Skin of body (tissue), 3 donors: ENCODE measurements at places on chromosomes 7 and 10.

DNA sequence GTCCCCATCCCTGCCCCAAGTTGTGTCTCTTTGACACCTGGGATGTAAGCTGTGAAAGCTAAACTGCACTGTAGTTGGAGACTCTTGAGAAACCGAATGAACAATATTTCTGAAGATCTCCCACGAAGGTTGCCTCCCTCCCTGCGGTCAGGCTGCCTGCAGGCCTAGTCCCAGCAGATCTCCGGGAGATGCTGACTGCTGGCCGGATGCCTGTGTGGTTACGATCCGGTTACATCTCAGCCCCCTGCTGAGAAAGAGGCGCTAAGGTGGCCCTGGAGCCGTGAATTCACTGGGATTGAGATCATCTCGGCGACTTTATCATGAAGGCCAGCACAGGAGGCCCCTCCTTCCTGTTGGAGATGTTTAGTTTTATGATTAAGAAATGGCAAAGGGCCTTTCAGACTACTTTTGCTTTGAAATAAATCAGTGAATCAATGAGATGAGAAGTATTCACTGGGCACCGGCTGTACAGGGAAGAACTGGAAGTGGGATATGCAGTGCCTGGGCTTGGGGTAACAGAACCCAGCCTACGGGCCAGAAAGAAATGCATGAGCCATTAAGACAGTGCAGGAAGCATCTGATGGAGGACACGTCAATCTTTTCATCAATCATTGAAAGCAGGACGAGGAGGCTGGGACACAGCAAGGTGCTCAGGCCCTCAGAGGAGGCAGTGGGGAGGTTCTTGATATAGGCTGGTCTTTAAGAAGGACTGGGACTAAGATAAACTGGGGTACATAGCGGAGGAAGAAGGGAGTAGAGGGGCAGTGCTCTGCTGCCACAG, 177.6 kb downstream of the PRKAG2 start:
- DNase-seq: no peak

- no peak for DNase-seq
These were observed 752 bp downstream of the KLF14 start for GRCh38 chr7:130732980-130733930.

DNA sequence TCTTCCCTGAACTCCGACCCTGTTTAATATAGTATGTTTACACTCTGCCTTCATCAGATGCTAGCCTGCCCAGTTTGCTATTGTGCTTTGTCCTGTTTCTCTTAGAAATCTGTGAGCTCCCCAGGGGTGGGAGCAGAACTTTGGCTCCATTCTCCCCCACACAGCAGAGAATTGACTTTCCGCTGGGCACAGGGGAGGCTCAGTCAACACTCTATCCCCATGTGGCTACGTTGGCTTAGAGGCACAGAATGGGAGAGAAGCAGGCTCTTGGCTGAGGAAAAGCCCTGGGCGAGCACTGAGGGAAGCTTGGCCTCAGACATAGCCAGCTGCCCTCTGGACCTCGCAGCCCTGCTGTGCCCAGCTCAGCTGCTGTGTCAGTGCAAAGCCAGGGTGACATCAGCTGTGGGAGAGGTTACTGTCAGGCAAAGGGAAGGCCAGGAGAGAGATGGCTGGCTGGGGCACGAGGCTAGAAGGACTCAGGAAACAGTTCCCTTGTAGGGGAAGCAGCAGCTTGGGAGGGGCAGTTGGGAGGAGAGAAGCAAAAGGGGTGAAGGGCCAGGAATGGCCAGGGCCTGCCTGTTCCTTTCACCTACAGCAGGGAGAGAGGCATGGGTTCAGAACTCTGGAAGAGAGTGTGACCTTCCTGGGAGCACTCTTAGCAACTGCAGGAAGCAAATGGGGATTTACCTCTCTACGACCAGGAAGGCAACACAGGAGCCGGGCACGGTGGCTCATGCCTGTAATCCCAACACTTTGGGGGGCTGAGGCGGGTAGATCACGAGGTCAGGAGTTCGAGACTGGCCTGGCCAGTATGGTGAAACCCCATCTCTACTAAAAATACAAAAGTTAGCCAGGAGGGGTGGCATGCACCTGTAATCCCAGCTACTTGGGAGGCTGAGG, 5.8 kb upstream of the SCD start:
- no peak for DNase-seq

GRCh38 chr10:107548301-107548700, 383.8 kb upstream of the SORCS1 start:
- no peak for DNase-seq

DNA sequence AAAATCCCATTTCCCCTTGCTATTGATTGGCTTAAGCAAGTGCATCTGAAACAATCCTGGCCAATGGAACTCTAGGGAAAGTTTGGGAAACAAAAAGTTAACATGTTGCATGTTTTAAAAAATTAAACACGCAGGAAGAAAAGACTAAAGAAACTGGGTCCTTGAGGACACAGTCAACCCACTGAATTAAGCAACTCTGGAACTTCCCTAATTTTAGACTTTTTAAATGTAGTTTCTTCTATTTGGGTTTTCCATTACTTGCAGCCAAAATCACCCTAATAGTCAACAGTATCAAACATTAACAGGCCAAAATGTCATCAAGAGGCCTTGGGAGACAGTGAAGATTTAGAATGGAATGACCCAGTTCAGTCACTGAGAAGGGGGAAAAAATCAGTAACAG, 40.6 kb downstream of the OSBPL3 start:
- no peak for DNase-seq

GRCh38 chr7:95357623-95358022, 33.3 kb upstream of the PON1 start:
- DNase-seq: no peak

GRCh38 chr7:149826344-149827088, 11.7 kb upstream of the ZNF862 start:
- DNase-seq: no peak

- DNase-seq: no peak
These were observed 19.0 kb downstream of the LRRC27 start for GRCh38 chr10:132350946-132351345.

DNA sequence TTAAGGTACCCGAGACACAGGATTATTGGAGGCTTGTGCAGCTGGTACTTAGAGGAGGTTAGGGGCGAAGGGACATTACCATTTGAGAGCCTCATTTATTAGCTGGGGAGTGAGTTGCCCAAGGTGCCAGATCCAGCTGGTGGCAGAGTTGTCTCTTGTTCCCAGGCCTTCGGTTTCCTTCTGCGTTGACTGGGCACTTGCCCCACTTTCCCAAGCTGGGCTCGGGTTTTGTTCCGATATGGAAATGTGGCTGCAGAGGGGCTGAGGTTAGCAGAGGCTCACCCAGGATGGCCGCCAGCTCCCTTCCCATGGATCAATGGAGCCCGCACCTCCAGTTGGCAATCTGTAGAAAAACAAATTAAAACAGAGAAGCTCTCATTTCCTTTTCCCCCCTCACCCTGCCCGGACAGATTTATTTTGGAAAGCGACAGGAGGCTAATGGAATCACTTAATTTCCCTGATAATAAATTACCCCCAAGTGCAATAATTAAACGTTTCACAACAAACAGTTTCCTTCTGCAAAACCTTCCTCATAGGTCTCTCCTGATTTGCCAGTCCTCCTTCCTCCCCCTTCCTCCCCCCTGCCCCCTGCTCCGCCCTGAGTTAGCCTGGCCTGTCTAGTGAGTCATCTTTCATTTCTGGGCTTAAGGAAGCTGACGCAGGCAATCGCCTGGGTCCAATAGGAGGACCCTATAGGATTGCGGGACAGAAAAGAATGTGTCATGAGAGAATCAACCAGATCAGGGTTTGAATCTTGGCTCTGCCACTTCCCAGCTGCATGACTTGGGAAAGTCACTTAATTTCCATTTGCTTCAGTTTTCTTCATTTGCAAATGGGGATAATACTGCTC, 51.7 kb downstream of the ADRA2A start:
- DNase-seq: no peak

GRCh38 chr10:8513155-8514147, 459.0 kb downstream of the GATA3 start:
- no peak for DNase-seq

GRCh38 chr7:93147363-93147762, 822 bp downstream of the SAMD9L start:
- DNase-seq: no peak

DNA sequence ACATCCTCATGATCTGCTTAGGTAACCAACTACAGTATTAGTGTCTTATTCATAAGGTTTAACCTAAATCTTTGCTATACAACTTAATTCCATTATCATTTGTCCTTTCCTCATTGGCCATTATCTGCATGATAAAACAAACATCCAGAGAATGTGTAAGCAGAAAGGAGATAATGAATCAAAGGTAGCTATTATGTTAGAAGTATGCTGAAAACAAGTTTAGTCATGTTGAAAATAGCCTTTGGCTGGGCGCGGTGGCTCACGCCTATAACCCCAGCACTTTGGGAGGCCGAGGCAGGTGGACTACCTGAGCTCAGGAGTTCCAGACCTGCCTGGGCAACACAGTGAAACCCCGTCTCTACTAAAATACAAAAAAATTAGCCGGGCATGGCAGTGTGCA, 78.2 kb downstream of the NT5C2 start:
- no peak for DNase-seq
